A673 (cell line): ENCODE measurements at places on chromosomes 5 and 9. TPM values are rescaled to one million over a fixed set of nuclear protein-coding genes. Genes with fewer than 3 reads are reported as not detected.

The NME5 gene
- total RNA-seq = 0.72 TPM in 1 of 2 replicates, not detected in the other

GRCh38 chr5:64074533-64074932, 91.1 kb upstream of the RNF180 start:
- DNase-seq = peak; percentile 57

DNA sequence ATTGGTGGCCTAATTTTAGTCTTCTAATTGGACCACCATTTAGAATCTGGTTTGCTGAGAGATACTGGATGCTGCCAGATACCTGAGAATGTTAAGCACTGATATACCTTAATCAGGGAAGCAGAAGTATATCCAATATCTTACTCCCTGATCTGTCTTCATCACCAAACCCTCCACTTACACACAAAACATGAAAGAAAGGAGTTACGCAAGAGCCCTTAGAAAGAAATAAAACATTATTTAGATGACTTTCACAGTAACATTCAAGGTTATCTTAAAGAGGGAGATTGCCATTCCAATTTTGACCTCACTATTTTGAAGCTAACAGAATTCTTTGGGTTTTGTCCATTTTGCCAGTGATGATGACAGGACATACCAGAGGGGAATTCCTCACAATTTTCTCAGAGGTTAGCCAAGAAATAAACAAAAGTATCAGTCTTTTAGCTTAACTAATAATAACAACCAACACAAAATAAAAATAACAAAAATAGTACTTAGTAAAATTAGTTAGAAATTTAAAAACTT, 496.1 kb downstream of the NFIB start:
- DNase-seq = no peak

DNA sequence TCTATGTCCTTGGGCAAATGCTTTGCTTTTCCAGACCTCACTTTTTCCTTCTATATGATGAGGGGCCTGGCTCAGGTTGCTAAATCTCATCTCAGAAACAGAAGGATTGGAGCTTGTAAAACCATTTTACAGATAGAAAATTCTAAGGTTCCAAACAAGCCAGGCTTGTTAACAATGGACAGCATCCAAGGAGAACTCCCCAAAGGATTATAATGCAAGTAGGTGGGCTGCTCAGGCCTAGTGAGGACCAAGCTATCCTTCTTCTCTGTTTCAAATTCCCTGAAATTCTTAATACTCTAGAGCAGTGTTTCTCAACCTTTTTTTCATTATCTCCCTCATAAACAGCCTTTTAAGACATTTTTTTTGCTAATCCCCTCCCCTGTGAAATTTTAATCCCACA, 269.8 kb downstream of the TMEM38B start:
- no peak for DNase-seq

The NR6A1 gene
- 5.3 and 6.8 TPM in 2 replicates for total RNA-seq

- peak; percentile 90 for DNase-seq
Measured at GRCh38 chr9:95055851-95056551, 261.5 kb downstream of the FANCC start.
